Esophagus squamous epithelium (tissue), 5 donors: ENCODE measurements at places on chromosomes 5 and 9.

- no peak for DNase-seq
Observed at GRCh38 chr9:95266649-95267048, 50.9 kb downstream of the FANCC start.

DNA sequence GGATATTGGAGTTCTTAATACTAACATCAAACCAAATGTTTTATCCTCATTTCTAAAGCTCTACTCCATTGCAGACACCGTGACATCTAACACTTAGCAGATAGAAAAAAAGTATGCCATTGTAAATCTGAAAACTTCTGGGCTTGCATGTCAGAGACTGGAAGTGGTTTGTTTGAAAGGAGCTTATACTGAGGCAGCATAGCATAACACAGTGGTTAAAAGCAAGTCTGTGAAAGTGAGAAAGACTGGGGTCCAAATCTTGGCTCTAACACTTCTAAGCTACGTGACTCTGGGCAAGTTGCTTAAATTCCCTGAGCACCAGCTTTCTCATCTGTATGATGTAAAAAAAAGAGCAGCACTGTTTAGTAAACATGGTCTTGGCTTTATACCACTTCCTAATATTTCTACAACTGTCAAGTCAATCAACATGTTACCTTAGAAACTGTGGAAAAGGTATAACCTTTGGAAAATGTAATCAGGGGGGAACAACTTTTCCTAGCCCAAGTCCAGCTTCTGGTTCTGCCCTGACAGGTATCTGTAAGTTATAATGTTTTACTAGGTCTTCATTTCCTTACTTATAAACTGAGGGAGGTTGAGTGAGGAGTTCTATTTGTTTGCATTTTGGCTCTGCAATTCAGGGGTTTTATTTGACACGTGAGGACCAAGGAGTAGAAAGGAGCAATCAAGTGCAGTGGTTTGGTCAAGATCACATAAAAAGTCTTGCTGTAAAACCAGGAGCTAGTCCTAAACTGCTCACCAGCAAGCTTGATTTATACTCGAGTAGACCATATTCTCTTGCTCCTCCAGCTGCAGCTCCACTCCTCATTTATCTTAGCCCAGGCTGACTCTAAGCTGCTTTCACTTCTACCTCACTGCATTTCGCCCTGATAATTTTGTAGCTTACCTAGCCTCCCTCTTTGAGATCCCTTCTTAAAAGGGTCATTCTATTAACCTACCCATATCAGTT lies 541.0 kb downstream of the RAB3C start:
- no peak for DNase-seq

GRCh38 chr5:134517553-134517952 lies 7.9 kb upstream of the JADE2 start:
- DNase-seq = no peak

GRCh38 chr9:129910628-129911567 lies 75.6 kb downstream of the USP20 start:
- DNase-seq = no peak

- no peak for DNase-seq
Observed at GRCh38 chr9:95459851-95460517, 56.8 kb downstream of the PTCH1 start.

DNA sequence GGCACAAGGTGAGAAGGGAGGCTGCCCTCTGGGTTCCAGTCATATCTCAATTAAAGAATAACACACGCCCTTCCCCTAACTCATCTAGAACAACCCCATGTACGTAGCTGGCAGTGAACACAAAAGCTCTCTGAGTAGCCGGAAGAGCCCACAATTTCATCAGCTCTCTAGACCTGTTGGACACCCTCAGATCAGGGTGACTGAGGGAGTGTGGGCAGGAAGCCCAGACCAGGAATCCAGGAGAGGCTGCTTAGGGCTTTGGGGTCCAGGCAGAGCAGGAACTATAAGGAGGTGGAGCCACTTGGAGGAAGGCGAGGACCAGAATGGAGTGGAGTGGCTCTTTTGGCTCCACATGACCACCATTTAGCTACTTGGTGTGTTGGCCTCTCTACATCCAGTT lies 237.4 kb downstream of the NR3C1 start:
- DNase-seq = no peak

DNA sequence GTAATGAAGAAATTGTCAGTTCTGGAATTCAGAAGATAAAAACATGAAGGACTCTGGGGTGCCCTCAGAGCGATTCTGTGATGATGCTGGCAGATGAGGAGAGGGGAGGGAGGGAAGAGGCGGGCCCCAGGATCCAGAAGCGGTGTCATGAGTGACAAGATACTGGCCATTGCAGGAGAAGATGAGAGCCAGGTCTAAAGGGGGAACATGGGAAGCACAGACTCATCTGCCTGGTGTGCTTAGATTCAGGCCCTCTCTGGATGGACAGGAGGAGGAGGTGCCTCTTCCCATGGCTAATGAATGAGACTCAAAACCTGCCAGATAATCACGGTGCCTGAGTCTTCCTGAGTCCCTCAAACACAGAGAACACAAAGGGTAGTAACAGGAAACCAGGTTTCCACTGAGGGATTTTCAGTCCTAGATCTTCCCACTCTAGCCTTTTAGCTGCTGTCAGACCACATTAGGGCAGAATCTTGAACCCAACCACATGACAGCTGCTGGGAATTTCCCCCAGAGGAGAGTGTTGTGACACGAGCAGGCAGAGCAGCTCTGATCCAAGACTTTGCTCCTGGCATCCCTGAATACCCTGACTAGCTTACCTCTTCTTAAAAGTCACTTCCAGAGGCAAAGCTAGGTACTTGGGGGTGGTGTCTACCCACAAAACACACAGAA lies 28.2 kb upstream of the HSPA9 start:
- DNase-seq = no peak

DNA sequence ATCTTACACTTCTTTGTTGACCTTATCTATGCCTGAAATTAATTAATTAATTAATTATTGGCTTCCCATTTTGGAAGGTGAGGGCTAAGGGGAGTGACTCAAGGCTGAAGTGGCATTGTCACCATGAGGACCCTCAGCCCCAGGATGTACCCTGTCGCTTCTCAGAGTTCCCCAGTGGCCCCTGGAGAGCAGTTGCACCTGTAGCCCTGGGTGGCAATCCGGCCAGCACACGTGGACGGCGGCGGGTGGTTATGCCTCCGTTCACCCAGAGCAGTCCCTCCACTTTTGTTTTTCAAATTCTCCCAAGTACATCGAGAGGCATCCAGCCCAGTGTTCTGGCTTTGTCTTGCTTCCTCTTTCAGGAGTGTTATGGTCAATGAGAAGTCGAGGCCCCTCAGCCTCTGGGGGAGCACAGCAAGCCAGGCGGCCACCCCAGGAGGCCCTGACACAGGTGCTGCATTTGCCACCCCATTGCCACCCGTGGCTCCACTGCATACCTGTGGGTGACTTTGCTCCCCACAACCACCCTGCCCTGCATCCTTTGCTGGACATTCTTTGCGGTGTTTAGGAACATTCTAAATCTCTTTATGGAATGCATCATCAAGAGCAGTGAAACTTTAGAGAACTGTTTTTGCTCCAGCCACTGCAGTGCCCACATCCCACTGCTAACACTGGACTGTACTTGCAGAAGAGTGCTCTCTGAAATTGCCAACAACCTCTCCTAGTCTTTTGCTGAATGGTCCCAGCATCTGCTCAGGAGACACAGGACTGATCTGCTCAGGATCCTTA lies 11.5 kb upstream of the IRX2 start:
- no peak for DNase-seq

DNA sequence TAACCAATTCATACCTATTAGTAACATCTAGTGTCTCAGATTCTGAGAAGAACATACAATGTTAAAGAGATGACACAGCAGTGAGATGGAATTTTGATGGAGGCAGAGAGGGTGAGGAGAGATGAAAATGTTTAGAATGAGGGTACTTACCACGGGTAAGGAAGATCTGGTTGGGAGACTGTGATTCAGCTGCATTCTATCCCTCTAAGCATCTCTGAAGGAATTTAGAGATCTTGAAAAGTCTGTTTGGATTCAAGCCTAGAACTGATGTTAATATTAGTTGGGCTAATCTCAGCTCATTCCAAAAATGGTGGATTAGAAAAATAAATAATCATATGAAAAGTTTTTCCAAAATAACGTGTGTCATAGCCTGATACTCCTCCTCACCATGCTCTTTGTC lies 191.5 kb upstream of the CLINT1 start:
- DNase-seq = no peak

- DNase-seq = no peak
Observed at GRCh38 chr9:112065806-112066606, 109.1 kb downstream of the SUSD1 start.

DNA sequence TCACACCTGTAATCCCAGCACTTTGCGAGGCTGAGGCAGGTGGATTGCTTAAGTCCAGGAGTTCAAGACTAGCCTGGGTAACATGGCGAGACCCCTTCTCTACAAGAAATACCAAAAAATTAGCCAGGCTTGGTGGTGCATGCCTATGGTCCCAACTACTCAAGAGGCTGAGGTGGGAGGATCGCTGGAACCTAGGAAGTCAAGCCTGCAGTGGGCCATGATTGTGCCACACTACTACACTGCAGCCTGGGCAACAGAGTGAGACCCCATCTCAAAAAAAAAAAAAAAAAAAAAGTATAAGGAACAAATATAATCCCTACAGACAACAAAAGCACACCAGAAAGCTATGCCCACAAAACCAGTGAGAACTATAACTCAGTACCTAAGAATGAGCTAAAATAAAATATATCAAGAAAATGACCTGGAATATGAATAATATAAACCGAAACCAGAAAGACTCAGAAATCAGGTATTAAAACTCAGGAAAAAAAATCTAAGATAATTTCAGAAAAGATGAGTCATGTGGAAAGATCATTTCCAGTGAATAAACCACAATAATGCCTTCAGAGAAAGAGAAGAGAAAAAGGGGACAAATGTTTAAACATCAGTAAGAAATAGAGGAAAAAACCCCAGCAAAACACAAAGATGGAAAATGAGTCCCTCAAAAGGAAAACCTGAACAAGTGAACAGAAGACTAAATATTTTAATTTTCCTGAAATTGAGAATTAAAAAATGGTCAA lies 57.4 kb downstream of the GOLPH3 start:
- DNase-seq = no peak
